Calu3 (cell line): ENCODE measurements at places on chromosomes 6 and 20. TPM values are rescaled to one million over a fixed set of nuclear protein-coding genes. Genes with fewer than 3 reads are reported as not detected.

RSPO3 gene
- total RNA-seq: not detected in 2 replicates

GRCh38 chr6:169247991-169248390 lies 5.7 kb downstream of the THBS2 start:
- DNase-seq: no peak

ACSS2 gene
- total RNA-seq: 34.9 and 35.3 TPM in 2 replicates

- DNase-seq: no peak
Measured at GRCh38 chr6:154520280-154520679, 9.8 kb upstream of the CNKSR3 start.

RPS10 gene
- total RNA-seq: 1,887 and 2,049 TPM in 2 replicates

SPTLC3 gene
- 7.5 and 11.1 TPM in 2 replicates for total RNA-seq

THBS2 gene
- not detected in 2 replicates for total RNA-seq

- no peak for DNase-seq
Measured at GRCh38 chr6:52340603-52340880, 21.4 kb upstream of the PAQR8 start.

C6orf52 gene
- not detected in 2 replicates for total RNA-seq

- DNase-seq: no peak
Measured at GRCh38 chr6:170106906-170107525, 183.9 kb downstream of the DLL1 start.

DNA sequence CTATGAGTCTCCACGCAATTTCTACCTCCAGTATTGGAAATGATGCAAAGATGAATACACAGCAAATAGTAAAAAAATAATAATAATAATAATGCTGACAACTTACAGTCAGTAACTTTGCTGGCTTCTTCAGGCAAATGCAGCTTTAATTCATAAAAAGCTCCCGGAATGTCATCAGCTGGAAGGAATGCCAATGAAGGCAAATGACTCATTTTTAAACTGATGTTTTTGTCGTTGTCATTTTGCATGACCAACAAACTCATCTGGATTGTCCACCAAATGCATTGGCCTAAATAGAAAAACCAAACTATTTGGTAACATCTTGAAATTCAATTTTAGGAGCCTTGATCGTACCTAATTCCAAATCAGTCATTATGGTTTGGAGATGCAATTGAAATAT lies 217.1 kb downstream of the ALDH8A1 start:
- no peak for DNase-seq

KHDC1L gene
- not detected in 2 replicates for total RNA-seq

ZNF292 gene
- total RNA-seq: 41.6 and 44.6 TPM in 2 replicates

DNA sequence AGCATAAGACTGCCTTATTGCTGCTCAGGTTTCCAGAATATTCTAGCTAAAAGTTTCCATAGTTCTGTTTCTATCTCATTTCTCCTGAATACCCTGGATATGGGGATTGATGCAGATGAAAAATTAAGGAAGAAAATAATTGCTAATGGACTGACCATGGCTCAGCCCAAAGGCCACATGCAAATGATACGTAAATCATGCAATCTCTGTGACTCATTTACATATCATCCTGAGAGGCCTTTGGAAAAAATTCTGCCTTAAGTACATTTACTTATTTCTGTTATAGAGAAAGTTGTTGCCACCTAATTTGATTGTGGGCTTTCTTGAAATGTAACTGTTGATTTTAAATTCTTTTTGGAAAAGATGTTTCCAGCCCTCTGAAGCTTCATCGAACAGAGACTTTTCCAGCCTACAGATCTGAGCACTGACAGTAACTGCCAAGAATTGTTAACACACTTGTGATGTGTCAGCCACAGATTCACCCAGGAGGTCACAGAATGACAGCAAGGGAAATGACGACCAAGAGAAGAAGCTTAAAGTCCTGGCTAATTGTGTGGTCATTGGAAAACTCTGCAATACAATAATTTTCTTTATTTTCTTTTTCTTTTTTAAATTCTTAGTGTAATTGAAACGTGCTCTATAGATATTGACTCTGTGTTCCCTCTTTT lies 174.8 kb downstream of the DOK5 start:
- no peak for DNase-seq

GRCh38 chr6:150672800-150673199 lies 73.1 kb downstream of the PLEKHG1 start:
- DNase-seq: no peak

DNA sequence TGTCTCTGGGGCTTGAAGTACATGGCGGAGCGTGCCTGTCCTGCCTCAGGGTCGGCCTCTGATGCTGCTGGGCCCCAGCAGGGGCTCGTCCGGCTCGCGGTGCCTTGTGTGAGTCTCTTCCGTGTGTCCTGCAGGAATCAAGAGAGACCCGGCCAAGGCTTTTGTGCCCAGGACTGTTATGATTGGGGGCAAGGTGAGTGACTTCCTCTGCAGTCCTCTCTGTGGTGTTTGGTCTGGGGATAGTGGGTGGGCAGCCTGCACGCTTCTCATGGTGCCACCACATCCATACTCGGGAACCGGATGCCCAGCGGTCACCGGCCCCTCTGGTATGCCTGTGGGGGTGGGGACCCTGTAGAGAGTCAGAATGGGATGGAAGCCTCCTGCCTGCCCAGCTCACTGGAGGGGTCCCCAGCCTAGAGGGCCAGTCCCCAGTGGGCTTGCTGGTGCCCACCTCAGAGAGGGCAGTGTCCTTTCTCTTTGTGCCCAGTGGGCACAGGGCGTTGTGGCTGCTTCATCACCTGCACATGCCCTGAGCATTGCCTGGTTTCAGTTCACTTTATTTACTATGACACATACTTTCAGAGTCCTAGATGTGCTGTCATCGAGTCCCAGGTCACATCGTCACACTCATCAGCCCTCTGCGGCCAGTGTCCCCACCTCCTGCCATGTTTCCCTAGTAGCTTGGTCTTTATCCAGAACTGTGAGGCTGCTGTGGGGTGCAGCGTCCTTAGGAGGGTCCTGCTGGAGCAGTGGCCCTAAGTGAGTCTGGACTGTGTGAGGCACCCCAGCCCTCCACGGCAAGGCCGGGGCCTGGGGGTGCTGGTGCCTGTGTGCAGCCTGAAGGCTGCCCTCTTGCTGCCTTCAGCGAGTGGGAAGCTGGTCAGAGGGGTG lies 40.7 kb downstream of the PYGB start:
- no peak for DNase-seq

DNA sequence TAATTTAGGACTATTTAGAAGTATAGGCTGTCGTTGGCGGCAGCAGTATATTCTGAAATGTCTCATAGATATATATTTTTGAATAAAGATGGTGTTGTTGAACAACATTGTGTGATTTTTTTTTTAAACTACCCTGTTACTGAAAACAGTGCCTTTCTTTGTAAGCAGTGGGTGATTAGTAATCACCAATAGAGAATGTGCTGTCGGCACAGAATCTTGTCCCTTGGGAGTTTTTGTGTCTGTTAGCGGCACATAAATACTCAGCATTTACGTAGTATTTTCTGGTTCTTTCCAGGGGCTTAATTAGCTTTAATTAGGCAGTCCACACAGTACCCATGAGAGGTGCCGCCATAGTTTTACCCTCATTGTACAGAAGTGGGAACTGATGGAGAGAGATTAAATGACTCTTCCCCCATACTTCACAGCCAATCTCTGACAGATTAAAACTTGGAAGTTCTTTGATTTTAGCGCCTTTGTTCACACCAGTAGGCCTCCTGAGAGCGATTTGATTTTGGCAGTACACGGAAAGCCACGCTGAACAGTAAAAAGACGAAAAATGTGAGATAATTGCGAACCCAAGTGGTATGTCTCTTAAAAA lies 58.8 kb downstream of the RPRD1B start:
- DNase-seq: no peak

- DNase-seq: no peak
Measured at GRCh38 chr20:34585019-34585418, 26.5 kb downstream of the MAP1LC3A start.

GRCh38 chr20:38441916-38442315 lies 6.8 kb upstream of the SNHG17 start:
- no peak for DNase-seq

- DNase-seq: no peak
Measured at GRCh38 chr20:34951252-34951651, 4.4 kb downstream of the GSS start.

DNA sequence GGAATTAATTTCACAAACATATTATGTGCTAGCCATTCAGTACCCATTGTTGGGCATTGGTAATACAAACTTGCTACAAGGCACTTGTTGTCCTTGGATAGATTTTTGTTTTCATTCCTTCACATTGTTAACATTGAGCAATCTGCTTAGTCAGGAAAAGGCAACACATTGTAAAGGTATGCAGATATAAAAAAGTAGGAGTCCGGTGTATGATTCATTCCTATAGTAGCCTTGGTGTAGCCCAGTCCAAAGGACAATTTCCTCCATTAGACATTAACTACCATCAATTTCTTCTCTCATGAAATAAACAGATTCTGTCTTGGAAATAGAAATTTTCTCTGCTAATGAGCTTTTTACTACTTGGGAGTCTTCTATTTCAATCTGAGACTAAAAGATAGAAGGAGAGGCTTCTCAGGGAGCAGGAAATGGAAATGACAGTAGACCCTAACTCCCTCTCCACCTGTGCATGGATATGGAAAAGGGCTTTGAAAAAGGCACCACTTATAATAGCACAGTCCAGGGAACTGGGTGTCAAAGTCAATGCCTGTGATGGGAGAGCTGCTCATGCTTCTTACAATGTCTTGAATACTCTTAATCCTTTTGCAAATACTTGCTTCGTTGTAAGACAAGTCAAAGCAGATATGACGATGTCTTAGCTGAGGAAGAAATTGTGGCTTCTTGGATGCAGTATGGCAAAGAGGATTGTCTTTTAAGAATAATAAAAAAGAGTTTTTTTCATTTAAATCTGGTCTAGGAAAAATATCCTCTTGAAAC lies 369.4 kb upstream of the CITED2 start:
- no peak for DNase-seq

GRCh38 chr6:167644412-167645132 lies 182.1 kb upstream of the AFDN start:
- DNase-seq: no peak

GRCh38 chr6:115882771-115883170 lies 177.9 kb downstream of the FRK start:
- DNase-seq: no peak

RPP21 gene
- 53.3 and 64.2 TPM in 2 replicates for total RNA-seq
